ENCODE measurements at places on chromosomes 2 and 18.
A peak's percentile ranks its signal among the peaks of the same experiment; 100 is the strongest.

DNA sequence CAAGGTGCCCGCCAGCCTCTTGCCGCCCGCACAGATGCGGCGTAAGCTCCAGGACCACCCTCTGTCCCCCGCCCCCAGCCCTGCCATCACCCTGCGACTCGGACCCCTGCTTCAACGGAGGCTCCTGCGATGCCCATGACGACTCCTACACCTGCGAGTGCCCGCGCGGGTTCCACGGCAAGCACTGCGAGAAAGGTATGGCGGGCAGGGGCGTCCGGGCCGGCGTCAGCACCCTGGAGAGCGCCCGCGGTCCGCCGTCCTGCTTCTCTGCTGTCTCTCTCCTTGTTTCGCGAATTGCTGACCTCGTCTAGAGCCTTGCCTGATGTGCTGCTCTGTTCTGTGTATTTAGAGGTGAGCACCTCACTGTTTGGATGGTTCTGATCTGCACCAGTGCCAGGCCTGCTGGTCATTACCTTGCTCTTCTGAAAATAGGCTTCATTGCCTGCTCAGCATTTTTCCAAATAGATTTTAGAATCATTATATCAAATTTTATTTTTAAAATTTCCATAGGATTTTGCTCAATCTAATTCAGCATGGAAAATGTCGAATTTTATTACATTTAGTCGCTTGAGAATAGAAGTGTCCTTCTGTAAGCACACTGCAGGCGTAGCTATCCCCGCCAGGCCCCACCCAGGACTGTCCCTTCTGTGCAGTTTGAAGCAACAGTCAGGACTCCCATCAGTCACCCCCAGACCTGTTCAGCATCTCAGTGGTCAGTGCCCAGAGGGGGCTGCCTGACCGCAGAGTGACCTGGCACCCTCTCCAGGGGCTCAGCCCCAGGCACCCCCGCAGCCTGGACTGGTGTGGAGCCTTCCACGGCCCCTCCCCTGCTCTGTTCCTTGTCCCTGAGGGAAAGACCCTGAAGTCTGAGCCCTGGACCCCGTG, 51.6 kb downstream of the SNED1 start:
- no peak for DNase-seq

GRCh38 chr2:116585669-116586327, 1228.7 kb upstream of the DDX18 start:
- no peak for DNase-seq

DNA sequence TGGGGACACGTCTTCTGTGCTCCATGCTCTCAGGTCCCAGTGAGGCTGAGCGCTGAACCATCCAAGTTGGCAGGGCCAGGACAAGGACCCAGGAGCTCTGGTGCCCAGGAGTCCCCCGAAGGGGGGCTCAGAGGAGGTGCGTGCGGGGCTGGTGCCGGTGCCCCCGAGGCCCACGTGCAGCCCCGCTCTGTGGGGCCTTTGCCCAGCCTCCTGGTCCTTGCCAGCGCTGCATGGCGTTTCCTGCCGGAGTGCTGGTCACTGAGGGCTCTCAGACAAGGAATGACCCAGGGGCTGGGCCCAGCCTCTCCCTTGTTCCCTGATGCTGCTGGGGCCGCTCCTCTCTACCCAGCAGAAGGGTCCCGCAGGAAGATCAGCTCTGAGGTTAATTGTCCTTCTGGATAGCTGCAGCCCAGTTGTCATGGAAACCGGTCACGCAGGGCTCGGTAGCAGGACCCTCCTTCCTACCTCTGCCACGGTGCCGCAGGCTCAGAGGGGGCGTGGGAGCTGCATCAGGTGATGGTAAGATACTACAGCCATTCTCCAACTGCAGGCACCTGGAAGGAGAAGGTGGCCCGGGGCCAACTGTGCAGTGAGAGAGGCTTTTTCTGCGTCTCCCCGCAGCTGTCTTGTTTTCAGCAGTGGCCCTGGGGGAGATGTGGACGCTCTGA, 64.5 kb downstream of the RRM2 start:
- DNase-seq = no peak

GRCh38 chr18:48951448-48952286, 902 bp upstream of the SMAD7 start:
- DNase-seq = peak; percentile 38

DNA sequence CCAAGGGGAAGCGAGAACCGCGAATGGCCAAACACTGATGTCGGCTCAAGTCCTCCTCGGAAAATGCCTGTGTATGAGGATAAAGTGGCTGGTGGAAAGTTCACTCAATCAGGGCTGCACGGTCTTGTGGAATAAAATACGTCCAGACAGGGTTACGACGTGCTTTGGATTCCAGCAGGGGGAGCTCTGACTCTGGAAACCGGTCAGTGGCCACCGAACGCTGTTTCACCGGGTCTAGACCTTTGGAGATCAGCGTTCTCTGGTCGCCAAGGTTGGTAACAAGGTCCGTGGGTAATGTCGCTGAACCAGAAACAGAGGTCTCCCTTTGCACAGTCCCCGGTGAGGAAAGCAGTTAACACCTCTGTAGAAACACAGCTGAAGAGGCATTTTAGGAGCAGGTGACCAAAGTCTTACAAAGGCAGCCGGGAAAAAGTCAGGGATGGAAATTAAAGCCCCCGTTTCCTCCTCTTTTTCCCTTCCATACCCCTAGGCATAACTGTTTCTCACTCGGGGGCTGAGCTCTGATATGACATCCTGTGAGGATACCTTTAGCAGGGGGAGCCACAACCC, 47.8 kb downstream of the CDCA7 start:
- peak; percentile 34 for DNase-seq

DNA sequence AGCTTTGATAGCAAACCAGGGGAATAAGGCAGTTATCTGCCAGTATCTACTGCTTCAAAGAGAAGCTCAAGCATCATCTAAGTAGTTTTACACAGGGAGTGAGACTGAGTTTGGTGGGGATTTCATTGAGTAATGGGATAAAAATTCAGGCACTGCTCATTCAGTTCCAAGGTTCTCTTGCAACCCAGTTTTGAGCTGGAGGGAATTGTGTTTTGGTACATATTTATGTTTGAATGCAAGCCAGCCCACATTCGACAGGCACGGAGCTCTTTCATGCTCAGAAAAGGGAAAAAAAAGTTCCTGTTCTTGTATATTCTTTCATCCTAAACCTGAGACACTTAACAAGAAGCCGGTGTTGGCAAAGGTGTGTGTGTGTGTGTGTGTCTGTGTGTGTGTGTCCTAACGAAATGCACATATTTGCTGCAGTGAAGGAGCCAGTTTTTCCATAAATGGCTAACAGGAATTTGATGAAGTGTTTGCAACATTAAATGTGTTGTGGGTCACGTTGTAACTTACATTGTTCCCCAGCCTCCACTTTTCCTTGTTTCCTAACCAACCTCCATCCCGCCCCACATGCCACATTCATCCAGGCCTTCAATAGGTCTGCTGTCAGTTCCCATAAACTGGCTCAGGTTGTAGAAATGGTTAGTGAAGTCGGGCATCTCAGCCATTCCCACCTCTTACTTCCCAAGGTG, 311.1 kb downstream of the TXNL1 start:
- DNase-seq = no peak

- DNase-seq = no peak
Measured at GRCh38 chr2:148507970-148508369, 136.6 kb upstream of the EPC2 start.

DNA sequence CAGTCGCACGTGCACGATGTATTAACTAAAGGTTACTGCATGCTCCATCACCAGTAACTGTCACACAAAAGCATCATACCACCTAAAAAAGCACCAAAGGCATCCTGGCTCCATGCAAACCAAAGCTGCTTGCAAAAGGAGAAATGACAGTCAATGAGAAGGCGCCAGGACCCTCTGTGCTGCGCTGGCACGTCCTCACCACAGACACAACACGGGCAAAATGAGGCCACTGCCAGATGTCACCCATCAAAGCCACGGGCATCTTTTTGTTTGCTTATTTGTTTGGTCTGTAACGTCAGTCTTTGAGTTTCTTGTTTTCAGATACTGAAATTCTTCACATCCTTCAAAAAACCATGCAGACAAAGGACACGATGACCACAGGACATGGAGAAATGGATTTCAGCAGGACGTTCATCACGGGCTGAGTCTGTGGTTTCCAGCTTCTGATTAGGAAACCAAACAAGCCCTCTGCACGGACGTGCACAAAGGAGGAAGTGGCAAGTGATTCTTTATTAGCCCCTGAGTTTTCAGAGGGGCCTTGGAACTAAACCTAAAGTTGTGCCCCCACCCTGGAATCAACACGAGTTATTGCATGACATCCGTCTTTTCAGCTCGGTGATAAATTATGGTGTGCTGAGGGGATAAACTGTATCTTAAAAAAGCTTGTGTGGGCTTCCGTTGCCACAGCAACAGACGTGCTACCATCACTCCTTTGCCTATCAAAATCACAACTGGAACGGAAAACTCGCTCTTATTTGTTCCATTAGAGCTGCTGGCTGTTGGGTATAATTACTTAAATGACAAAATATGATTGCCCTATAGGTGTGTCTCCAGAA, 181.8 kb downstream of the EIPR1 start:
- DNase-seq = no peak

DNA sequence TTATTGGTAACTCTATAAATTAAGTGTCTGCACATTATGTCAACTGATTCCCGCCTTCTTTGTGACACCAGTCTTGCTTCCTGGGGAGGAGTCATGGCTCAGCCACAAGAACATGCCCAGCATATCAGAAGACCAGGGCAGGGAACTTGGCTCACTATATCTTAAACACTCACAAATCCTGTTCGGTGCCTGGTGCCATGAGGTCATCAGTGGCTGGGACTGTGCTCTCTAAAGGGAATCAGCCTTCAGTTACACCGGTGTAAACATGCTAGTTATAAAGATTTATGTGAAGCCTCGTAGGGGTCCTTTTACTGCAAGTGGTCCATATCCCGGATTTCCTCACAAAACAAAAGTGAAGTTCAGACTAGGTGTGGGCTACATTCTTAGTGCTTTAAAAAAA, 73.1 kb upstream of the ZNF521 start:
- DNase-seq = no peak

DNA sequence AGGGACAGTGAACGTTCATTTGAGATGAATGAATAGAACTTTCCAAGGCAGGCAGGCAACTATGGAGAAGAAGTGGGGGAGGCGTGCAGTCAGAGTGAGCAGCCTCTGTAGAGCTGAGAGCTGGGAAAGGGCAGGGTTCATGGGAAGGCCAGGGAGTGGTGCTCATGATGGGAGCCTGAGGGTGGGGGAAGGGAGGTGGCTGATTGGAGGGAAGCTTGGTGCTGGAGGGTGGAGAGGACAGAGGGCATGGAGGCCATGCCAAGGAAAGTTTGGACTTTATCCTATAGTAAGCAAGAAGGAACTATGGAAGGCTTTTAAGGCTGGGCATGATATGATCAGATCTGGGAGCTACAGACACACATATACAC, 47.6 kb upstream of the LGALSL start:
- DNase-seq = no peak

GRCh38 chr18:63290821-63291200, 28.8 kb downstream of the BCL2 start:
- no peak for DNase-seq

DNA sequence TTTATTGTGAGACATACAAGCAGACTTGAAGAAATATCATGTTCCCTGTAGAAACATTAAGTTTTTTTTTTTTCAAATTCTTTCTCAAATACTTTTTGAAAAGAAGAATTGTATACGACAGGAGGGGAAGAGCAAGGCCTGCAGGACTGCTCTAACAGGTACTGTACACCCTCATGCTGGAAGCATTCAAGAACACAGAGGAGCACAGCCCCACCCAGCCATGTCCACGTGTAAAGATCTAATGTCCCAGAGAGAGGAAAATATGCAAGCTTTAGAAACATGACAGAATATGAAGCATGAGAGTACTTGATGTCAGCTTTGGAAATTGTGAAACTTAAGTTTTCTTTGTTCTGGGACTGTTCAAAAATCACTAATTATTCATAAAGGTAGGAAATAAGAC, 191.6 kb downstream of the TTC32 start:
- no peak for DNase-seq

- DNase-seq = no peak
Measured at GRCh38 chr2:159609811-159610549, 6.4 kb downstream of the BAZ2B start.

DNA sequence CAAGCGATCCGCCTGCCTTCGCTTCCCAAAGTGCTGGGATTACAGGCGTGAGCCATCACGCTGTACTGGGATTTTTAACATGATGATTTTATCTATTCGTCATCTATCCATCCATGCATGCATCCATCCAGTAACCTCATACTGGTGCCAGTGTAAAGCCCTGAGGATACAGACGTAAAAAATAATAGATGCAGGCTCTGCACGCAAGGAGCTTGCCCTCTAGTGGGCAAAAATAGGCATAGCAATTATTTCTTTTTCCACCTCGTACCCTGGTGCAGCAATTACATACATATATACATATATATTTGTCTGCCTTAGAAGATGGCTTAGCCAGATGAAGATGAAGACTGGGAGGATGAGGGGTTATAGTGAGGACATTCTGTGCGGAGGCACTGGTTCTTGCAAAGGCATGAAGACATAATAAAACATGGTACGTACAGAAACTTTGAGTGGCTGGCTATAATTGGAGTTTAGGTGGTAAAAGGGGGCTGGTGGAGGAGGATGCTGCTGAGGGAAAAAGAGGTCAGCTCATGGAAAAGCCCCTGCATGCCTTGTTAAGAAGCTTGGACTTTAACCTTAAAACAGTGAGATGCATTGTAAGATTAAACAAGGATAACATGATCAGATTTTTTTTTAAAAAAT, 19.6 kb upstream of the RPIA start:
- no peak for DNase-seq

DNA sequence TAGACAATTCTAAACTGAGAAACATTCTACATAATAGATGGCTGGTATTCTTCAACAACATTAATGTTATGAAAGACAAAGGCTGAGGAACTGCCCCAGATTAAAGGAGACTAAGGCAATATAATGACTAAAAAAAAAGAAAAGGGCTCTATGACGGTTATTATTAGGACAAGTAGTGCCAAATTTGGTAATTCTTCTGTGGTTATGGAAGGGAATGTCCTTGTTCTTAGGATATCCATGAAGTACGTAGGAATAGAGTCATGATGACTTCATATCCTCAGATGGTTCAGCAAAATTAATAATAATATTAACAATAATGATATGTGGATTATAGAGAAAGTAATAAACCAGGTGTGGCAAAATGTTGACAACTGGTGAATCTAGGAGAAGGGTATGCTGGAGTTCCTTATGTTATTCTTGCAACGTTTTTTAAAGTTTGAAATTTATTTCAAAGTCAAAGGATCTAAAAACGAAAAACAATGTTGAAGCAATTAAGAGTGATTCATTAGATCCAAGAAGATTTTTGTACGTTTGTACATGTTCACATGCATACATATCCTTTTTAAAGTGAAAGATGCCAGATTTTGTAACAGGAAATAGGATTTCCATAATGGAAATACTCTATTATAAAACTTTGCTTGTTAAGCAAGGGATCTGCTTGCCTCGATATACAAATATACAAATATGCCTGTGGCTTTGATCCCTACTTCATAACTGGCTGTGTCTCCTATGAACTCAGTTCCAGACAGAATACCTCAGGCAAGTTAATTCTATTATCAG, 27.7 kb upstream of the STRN start:
- DNase-seq = no peak

GRCh38 chr2:25409468-25409867, 67.7 kb upstream of the DNMT3A start:
- DNase-seq = no peak

Measured in stimulated activated CD8-positive, alpha-beta memory T cell treated with anti-CD3 and anti-CD28 coated beads, Interleukin-15, amount 100 ng/mL, for 24 hours (primary cell).